ENCODE measurements at places on chromosomes 11 and 22.

DNA sequence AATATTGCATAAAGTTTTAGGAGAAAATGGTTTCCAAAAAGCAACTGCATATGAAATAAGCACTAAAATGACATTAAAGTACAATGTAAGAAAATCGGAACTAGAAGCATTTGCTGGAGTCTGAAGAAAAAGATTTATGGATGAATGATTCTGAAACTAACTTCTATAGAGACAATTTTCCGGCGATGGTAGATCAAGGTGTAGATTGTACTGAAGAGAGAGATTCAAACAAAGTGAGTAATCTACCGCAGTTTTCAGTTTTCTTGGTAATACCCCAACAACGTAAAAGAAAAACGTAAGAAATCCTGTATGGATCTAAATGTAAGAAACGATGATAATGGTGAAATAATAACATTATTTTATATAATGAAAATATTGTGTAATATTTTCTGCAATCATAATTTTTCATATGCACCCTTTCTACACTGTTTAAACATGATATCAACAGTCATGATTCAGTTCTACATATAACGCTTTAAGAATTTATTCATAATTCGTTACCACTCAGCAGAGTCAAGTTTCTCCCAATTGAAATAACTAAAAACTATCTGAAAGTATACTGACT lies 1.8 kb upstream of the CDPF1 start:
- no peak for DNase-seq

DNA sequence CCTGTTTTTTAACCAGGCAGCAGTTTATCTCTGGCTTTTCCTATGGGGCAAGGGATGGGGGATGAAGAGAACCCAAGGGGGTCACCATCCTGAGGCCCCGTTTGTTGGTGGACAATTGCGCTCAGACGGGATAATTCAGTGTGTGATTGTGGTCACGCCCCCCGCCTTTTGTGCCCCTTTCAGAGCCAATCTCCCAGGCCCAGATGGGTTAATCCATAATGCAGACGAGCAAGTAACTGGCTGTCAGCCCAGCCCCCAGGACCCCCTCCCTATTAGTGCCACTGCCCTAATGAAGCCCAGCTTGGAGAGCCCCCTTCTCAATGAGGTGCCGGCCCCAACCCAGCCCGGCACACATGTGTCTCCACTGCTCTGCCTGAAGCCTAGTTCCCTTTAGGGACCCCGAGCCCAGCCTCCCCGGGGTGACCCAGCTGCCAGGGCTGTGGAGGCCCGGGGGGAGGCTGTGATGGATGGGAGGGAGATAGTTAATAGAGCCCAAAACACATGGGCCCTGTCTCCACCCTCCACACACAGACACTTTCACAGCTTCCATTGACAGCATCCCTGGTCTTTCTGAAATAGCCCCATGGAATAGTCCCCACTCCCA lies 19.1 kb upstream of the ROBO3 start:
- DNase-seq = no peak

GRCh38 chr22:30198921-30199320 lies 47.6 kb downstream of the LIF start:
- no peak for DNase-seq

- DNase-seq = no peak
Measured at GRCh38 chr11:78344094-78344493, 73.5 kb downstream of the GAB2 start.

- DNase-seq = no peak
Measured at GRCh38 chr11:87405356-87405755, 367.6 kb downstream of the TMEM135 start.

DNA sequence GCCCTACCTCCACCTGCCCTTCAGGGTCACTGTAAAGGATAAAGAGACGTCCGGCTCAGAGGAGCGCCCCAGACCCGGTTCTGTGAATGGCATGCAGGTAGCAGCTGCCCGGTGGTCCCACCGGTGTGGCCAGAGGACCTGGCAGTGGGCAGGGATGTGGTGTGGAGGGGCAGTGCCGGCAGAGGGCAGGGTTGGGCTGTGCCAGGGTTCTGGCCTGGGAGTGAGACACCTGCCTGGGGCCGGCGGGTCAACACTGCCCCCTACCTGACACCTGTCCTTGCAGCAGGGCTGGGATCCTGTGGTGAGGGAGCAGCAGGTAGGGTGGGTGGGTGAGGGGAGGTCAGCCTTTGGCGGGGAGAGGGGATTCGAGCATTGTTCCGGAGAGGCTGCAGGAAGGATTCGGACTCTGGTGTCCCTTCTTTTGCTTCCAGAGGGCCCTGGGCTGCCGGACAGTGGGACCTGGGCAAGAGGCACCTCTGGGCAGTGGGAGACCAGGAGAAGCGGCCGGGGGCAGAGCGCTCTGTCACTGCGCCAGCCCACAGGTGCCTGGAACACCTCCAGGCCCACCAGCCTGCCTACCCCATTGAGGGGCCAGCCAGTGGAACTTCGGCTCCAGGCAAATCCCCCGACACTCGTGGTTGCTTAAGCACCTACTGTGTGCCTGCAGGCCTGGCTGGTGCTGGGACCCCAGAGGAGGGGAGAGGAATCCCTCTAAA lies 1.6 kb upstream of the PHLDA2 start:
- no peak for DNase-seq

GRCh38 chr11:124297921-124298320 lies 15.8 kb downstream of the OR8D1 start:
- no peak for DNase-seq

DNA sequence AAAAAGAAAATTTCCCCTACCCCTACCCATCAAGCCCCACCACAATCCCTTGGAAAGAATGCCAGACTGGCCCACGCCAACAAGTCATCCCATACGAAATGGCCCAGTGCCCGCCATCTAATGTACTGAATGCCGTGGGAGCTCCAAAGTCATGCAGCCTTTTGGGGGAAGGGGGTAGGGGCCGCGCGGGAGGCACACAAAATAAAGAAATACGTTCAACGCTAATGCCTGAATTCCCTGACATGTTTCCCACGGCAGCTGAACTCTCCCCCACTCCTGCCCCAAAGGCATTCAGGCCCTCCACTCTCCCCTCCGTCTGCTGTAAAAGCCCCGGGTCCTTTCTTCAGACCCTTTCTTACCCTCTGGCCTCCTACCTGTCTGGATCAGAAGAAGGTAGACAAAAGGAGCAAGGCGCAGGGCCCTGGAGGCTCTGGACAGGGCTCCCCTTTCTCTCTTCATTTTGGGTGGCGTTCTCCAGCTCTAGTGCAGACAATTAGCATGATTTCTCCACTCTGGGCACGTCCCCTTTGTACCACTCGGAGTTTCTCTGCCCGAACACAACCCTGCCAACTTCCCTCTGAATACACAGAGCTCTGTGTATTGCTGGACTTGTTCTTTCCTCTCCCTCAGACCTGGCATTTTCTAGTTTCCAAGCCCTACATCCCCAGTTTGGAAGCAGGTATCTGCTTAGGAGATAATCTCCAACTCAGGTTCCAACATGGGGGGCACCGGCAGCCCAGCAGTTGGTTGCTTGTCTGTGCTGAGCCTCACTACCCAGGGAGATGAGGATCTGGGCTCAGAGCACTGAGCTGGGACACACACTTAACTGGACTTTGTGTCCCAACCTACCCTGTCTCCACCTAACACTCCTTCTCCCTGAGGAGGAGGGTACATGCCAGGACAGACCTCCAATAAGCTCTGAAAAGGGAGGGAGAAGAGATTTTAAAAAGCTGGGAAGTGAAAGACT lies at the start of gene HEPACAM:
TSS of gene HEPACAM (minus strand) at position 500 of the 967 bp plus-strand sequence. CDS start at position 459, 41 bp downstream.
- DNase-seq = no peak

- no peak for DNase-seq
Measured at GRCh38 chr11:90656171-90656570, 433.3 kb upstream of the CHORDC1 start.

DNA sequence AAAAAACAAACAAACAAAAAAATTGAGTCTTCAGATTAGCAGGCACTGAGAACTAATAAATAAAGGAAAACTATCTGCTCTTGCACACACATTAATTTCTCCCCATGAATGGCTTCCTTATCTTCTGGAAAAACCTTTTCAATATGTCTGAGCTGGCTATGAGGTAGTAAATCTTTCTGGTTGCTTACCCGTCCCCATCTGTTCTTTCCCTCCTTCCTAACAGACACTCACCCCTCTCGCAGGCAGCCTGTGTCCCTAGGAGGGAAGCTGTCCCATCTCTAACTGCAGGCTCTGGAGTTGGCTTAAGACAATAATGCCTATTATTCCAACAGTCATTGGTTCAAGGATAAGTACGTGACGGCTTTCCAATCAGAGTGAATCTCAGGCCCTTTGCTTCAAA lies 8.2 kb upstream of the SCUBE2 start:
- no peak for DNase-seq

GRCh38 chr11:76730887-76731565 lies 52.1 kb upstream of the TSKU start:
- no peak for DNase-seq

DNA sequence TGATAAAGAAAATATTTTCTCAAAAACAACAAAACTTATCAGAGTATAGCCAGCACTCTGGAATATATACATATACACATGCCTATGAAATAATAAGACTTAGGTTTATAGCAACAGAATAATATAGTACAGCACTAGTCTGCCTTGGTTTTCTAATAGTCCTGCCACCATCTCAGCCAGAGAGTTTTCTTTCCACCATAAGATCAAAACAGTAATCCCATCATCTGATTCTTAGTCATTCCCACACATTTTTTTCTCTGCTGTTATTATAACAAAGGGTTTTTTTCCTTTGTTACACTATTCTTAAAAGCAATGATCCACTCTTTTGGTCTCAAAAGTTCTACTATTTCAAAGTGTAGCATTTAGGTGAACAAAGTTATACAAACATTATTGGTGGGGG lies 15.1 kb downstream of the MTMR2 start:
- no peak for DNase-seq

- DNase-seq = no peak
Measured at GRCh38 chr11:64990222-64990923, 6.4 kb downstream of the BATF2 start.
